ENCODE measurements at places on chromosomes 12 and 14.

GRCh38 chr12:41604830-41605229 lies 416.7 kb downstream of the PDZRN4 start:
- no peak for DNase-seq

GRCh38 chr14:35286003-35286600 lies 6.1 kb upstream of the PSMA6 start:
- no peak for DNase-seq

GRCh38 chr12:75592638-75593335 lies 81.4 kb upstream of the KRR1 start:
- no peak for DNase-seq

- no peak for DNase-seq
Measured at GRCh38 chr12:67568055-67568454, 80.5 kb upstream of the DYRK2 start.

GRCh38 chr14:92033906-92034687 lies 5.8 kb downstream of the TRIP11 start:
- DNase-seq, result no peak

GRCh38 chr12:33253178-33253577 lies 186.4 kb downstream of the SYT10 start:
- no peak for DNase-seq

DNA sequence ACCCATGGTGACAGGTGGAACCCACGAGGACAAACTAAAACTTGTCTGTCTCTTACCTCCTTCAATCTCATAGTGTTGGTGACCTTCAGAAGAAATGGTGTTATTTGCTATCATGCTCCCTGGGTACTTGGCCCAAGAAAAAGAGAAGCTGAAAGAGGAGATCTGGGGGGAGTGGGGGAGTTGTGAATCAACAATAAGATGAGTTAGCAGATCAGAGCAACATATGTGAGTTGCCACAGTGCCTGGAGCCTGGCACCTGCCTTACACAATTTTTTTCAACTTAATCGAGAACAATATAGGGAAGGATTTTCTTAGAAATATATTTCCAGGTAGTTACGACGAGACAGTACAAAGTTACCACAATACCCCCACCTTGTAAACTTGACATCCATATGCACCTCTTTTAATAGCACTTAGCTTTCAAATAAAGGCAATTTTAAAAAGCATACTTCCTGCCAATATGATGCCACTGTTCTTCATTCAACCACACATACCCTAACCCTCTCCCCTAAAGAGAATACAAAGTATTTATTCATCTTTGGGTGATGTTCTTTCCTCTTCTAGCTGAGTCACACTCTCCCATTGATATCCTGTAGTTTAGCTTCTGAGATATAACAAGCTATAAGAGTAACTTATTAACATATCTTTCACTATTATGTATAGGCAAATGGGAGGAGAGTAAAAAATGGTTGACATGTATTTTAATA lies 424.1 kb upstream of the OR4E1 start:
- DNase-seq, result no peak

GRCh38 chr12:2149091-2149490 lies 96.3 kb downstream of the CACNA1C start:
- DNase-seq, result no peak

DNA sequence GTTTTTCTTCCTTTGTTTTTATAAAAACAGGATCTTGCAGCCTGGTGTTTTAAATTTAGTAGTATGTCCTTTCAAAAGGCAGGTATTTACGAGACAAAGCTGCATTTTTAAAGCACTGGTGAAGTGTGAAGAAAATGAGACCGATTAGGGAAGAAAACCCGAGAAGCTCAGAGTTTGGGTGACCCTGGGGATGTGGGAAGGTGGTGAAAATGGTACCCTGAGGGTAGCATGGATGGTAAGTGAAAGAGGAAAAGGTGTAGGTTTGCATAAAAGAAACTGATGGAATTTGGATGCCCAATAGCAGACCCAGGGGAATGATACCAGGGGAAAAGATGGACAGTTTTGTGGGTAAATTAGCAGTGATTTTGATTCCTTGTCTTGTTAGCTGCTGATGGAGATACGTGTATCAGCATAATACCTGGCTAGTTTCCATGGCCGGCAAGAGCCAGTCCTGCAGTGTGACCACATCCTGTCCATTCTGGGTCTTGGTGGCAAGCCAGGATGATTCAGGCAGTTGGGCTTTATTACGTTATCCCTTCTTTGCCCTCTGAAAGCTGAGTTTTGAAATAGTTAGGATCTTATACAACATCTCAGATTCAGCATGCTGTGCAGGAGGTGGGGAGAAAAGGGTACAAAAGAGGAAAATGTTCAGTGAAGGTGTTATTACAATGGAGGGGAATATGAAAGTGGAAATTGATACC lies 8.9 kb downstream of the BICD1 start:
- DNase-seq, result no peak

GRCh38 chr14:49999826-50000379 lies 107.0 kb downstream of the ARF6 start:
- DNase-seq, result no peak

DNA sequence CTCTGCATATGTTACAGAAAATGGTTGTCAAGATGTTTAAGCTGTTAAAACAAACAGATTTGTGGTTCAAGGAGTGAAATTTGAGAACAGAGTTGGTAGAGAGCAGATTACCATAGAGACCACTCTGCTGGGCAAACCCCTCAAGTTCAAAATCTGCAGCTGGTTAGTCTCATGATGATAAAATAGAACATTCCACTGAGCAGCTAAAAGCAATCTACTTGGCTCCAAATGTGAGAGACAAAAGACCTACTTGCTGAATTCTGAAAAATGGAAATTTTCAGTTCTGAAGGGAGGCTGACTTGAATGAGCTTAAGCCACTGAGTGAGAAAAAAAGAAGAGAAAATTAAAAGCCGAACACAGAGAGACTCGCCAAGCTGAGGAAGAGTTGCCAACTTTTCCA lies 519.3 kb downstream of the NOVA1 start:
- DNase-seq, result no peak

DNA sequence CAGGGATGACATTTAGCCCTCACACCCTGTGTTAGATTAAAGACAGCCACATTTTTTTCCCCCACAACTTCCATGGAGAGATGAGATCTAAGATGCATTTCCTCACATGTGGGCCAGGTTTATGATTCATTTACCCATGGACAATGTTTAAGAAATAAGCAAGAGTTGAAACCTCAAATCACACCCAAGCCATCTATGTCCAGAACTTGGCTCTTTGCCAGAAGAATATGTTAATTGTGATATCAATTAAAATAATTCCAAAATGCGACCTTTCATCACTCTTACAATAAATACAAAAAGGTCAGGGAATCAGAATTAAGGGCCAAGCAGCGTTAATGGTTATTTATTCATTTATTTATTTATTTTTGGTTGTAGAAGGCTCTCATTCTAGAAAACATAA lies 1376.9 kb upstream of the TMEM132C start:
- DNase-seq, result no peak

DNA sequence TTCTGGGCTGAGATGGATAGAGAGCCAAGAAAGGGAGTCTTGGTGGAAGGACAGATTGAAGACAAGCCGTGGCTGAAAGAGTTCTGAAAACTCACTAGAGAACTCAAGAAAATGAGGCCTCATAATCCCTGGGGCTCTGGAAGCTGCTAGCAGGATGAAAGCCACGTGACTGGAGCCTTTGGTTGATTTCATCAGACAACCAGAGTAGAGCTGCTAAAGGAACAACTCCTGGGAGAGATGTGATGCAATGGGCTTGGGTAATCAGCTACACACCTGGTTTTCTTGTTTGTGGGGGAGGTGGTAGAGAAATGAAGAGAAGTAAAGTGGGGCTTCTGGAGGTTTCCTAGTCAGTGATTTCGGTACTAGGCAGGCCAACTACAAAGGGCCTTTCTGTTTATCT lies 13.4 kb downstream of the CSRNP2 start:
- no peak for DNase-seq

DNA sequence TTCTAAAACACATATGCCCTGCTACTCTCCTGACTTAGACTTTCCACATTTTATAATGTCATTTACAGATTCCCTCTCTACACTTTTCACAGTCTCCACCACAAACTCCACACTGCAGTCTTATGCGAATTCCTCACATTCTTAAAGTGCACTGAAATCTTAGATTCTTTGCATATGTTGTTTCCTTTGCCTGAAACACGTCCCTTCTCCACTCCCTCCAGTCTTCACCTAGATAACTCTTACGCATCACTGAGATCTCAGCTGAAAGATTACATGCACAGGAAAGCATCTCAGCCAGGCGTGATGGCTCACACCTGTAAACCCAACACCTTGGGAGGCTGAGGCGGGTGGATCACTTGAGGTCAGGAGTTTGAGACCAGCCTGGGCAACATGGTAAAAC lies 3.8 kb upstream of the ARHGAP9 start:
- no peak for DNase-seq

- peak; percentile 44 for DNase-seq
Measured at GRCh38 chr12:120639771-120640721, at the start of gene CABP1. Gene CABP1 (plus strand): TSS chr12:120640626. CDS start chr12:120640686, 60 bp downstream.

GRCh38 chr14:33917661-33918060 lies 33.2 kb downstream of the EGLN3 start:
- no peak for DNase-seq

- no peak for DNase-seq
Measured at GRCh38 chr14:29858299-29858698, 69.3 kb downstream of the PRKD1 start.

DNA sequence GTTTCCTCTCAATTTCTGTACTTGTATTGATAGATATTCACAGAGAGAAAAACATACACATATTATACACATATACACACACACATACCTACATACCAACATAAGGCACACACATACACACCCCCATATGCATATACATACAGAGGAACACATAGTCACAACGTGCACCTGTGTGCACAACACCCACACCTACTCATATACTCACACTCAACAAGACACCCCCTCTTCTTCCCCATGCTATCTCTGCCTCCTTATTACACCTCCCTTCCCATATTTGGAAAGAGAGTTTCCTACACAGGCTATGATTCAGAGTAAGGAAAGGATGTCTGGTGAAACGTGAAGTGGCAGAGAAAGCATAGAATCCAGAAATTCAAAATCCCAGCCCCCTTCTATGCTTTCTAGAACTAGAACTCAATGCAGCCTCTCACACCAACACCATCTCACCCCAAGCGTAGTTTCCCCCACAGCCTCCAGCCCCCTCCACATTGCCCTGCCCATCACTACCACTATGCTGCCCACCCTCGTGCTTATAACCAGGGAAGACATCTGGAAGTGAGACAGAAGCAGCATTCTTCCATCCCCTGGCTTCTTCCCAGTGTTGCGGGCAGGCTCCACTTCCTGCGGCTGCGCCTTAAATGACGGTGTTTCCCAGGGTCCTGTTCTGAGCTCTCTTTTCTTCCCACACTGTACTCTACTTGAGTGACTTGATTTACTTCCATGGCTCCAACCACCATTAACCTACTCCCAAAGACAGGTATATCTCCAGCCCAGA lies 2.4 kb downstream of the RNASE8 start:
- no peak for DNase-seq

- no peak for DNase-seq
Measured at GRCh38 chr14:61308198-61308597, 13.2 kb upstream of the PRKCH start.

DNA sequence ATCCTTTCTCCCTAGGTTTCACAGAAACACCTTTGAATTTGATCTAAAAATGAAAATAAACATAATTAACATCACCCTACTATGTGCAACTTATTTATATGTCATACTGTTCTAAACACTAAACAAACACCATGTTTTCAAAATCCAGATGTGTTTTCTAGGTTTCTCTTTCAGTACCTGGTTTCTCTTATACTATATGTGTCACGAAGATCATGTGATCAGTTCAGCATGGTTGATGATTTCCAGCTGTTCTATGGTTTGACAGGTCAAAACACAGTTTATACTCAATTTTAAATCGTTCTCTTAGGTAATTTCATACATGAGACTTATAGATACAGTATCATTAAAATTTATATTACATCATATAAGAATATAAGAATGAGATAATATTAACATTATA lies 373.1 kb downstream of the SOX5 start:
- no peak for DNase-seq

DNA sequence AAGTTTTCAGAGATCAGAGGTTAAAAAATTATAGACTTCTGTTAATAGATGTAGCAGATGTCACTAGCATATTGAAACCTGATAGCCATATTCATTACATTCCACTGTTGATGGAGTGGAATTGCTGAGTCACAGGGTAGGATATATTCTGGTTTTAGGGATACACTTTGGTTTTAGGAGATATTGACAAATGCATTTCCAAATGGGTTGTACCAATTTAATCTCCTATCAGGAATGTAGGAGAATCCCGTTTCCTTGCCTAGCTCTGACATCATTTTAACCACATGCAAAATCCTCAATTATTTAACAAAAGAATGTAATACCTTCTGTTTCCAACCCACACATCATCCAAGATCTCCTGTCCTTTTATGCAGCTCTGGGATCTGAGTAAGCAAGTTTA lies 30.7 kb upstream of the ESR2 start:
- no peak for DNase-seq

DNA sequence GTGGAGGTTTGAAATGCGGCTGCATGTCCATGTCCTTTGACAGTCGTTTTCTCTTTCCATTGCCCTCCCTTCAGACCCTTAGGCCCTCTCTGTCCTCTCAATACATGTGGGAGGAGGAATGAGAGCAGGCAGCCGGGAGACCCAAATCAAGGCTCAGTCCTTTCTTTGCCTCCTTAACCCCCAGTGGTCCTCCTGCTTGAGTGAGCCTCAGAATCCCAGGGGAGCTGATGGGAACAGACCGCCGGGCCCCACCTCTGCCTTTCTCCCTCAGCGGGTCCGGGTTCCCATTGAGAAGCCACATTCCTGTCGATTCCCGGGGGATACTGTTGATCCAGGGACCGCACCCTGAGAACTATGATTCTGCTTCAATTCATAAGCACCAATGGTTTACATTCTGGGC lies 77.9 kb upstream of the RFLNA start:
- no peak for DNase-seq

GRCh38 chr12:105611340-105611739 lies 280.8 kb downstream of the C12orf75 start:
- DNase-seq, result no peak

GRCh38 chr12:9784326-9784725 lies 23.6 kb upstream of the CD69 start:
- DNase-seq, result no peak

DNA sequence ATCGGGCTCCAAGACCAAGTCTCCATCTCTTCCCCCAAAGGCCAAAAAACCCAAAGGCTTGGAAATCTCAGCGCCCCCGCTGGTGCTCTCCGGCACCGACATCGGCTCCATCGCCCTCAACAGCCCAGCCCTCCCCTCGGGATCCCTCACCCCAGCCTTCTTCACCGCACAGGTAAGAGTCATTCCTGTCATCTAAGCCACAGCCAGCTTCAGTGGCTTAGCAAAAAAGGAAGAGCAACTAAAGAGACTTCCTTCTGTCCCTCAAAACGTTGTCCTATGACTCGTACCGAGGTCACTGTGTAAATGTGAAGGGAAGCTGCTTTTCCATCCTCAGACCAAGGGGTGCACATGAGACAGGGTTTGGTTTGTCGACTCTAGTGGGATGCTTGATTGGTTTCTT lies 53.4 kb downstream of the ELK3 start:
- no peak for DNase-seq

- no peak for DNase-seq
Measured at GRCh38 chr14:68548194-68549076, 244.4 kb downstream of the ZFP36L1 start.
